Heart right ventricle (tissue), 16 donors: ENCODE measurements at places on chromosomes 1 and 21.
A peak's percentile ranks its signal among the peaks of the same experiment; 100 is the strongest.

GRCh38 chr1:51313268-51313852 lies 17.0 kb downstream of the TTC39A start:
- no peak for DNase-seq

DNA sequence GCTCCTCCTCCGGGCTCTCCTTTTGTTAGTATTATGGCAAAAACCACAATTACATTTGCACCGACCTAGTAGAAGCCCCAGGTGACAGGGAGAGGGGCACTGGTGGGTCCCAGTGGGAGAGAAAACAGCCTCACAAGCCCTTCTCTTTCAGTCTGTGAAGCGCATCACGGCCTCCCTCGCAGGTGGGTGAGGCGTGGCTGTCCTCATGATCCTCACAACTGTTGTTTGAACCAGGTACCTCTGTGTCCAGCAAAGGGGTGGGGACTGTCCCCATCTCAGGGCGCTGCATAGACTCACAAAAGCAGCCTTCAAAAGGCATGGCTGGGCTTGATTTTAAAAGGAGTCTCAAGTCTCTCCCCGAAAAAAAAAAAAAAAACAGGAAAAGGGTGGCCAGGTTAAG lies 7.9 kb upstream of the C2CD2 start:
- no peak for DNase-seq

GRCh38 chr1:14367451-14367850 lies 231.0 kb upstream of the KAZN start:
- no peak for DNase-seq

DNA sequence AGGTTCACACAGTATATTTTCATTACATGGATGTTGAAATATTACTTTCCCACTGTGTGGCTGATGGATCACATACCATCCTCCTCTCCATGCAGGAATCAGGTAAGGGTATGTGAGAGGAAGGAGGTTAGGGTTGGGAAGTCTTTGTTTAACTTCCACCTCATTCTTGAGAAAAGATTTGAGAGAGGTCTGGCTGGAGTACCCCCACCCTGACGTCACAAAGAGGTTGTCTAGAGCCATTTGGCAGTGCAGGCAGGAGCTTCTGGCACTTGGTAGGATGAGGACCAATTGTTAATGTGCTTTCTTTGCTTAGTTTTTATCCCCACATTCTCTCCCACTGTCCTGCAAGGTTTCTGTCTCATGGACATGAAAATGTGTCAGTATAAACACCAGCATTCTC lies 356.6 kb downstream of the DSCAM start:
- no peak for DNase-seq

DNA sequence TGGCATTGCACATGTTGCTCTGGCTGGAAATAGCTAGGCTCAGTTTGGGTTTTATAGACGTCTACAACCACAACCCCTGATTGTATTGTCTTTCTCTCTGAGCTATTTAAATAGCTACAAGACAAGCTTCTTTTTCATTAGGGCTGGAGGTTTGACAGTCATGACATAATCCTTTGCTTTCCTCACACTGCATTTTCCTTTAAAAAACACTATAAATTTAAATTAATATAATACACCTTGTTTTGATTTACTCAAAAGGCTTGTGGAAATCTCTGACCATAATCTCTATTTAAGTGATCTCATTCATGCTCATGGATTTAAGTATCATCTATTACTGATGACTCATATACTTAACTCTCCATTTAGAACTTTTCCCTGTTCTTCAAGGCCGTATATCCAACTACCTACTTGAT lies 50.4 kb upstream of the PTGFR start:
- no peak for DNase-seq

DNA sequence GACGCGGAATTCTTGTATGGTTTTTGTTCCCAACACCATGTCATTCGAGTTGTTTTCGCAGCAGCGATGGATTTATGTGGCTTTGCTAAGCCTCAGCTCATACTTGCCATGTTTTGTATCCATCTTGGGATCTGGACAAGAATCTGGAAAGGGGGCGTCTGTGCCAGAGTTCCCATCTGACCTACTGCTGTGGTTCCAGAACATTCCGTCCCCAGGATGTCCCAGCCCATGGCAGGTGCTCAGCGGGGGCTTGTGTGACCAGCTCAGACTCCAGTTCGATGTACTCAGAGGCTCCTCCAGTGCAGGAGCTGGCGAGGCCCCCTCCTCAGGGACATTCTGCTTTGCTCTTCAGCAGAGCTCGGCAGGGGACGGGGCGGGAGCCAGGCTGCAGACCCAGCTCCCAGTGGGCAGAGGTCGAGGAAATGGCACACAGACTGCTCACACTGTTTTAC lies 24.0 kb upstream of the ADARB1 start:
- no peak for DNase-seq

GRCh38 chr1:223223091-223223995 lies 80.3 kb upstream of the TLR5 start:
- no peak for DNase-seq

GRCh38 chr1:7014640-7014930 lies 229.3 kb downstream of the CAMTA1 start:
- DNase-seq, result no peak

- DNase-seq, result peak; percentile 86
Observed at GRCh38 chr1:23772049-23772853, 6.0 kb upstream of the PITHD1 start.
